ENCODE measurements at places on chromosomes 2 and 18.

DNA sequence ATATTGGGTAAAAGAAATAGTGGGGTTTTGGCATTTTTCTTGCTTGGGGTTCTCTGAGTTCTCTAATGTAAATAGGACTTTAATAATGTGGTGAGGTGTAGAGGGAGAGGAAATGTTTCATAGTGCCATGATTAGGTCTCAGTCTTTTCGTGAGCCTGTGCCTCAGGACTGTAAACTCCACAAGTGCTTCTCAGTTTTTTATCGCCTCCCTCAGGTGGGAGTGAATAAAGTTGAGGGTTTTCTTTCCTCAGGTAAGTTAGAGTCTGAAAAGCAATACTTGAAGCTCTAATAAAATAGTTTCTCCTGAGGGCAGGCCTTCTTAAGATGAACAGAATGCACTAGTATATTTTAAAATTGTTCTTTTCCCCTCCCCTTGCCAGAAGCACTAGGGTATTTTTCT is 243.1 kb upstream of the SETBP1 start:
- no peak for DNase-seq

DNA sequence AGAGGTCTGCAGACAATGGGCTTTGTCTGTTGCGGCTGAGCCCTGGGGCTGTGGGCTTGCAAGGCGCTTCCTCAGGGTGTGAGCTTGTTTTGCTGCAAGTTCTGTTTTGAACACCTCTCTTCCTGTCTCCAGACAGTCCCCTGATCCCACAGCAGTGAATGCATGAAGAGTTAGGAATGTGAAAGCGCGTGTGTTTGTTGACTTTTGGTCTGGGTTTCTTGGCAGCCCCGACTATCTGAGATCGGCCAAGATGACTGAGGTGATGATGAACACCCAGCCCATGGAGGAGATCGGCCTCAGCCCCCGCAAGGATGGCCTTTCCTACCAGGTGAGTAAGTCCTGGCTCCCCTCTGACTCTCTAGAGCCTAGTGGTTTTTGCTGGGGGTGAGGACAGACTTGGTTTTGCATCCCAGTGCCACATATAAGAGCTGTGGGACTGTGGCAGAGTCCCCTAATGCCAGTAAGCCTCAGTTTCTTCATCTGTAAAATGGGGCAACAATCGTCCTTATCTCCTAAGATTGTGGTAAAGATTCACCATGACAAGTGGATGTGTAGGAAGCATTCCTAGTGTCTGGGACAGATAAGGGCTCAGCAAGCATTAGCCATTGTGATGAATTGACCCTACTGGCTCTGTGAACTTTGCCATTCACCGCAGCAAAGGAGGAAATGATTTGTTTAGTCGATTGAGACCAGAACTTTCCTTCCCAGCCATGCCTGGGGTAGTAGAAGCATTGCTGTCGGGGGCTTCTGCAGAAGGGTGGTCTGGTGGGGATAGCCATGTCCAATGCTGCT is 3.0 kb downstream of the LBH start:
- no peak for DNase-seq

GRCh38 chr2:39265315-39265714 is 21.5 kb upstream of the CDKL4 start:
- DNase-seq = no peak

DNA sequence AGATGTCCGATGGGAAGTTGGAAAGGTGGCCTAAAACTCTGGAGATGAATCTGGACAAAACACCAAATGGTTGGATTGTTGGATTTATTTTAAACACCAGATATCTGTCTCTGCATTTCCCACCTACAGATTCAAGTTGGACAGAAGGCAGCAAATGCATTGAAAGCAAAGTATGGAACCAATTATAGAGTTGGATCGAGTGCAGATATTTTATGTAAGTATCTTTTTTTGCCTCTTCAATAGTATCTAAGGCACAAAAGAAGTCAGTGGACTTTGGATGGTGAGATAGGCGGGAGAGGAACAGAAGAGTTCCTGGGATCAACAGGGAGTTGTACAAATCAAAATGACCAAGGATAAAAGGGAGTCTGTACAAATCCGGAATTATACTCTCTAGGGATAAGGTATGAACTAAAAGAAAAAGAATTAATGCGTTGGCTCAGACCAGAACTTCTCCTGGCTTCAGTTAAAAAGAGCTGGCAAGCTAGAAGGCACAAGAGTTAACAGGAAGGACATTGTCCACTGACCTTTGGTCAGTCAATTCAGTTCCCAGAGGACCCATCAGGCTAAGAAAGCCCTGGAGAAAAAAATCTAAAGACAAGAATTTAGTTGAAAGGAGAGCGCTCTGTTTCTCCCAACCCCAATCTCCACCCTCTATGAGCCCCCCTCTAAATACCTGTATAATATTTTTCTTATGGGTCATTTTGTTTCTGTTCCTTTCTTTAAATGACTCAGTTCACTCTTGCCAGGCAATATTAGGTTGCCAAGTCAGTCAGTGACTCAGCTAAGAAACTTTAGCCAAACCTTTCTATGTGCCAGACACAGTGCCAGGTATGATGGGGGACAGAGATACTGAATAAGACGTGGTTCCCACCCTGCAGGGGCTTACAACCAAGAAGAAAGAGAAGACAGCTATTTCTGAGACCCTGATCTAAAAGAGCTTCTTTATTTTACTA is 29.1 kb downstream of the CPO start:
- DNase-seq = no peak

GRCh38 chr2:166458674-166459073 is 35.4 kb downstream of the SCN7A start:
- no peak for DNase-seq

DNA sequence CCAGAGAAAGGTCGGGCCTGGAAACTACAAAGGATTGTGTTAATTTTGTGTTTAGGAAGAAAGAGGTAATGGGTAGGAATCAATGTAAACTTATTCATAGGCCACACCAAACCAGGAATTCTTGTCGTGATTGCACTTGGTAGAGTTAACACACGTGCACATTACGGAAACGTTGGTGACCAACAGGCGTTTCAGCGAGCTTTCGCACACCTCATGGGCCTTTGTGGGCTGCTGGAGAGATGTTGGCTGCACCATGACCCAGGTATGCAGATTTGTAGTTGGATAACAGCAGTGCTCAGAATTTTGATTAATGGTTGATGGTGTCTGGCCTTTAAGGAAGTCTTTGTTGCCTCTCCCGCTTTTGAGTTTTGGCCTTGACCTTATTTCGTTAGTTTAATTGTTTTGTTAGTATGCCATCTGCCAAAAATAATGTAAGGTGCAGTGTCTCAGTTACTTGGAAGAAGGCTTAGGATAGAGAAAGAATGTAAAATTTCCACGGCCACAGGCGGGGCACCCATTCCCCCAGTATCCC is 1.9 kb downstream of the ZNF236 start:
- DNase-seq = no peak

- no peak for DNase-seq
These were observed 124.1 kb upstream of the LGALSL start for GRCh38 chr2:64329848-64330247.

GRCh38 chr2:209600341-209601171 is 171.1 kb upstream of the UNC80 start:
- no peak for DNase-seq

DNA sequence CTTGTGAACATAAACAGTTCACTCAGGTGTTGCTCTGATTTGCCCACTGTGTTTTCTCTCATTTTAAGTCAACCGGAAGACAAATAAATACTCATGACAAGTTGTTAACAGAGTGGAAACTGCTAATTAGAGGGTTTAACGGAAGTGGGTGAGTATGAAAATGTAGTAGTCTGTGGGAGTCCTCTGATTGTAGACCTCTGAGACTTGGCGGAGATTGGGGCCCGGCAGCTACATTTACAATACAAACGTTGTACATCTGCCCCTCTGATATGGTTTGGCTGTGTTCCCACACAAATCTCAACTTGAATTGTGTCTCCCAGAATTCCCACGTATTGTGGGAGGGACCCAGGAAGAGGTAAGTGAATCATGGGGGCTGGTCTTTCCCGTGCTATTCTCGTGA is 107.3 kb upstream of the FAM98A start:
- no peak for DNase-seq

DNA sequence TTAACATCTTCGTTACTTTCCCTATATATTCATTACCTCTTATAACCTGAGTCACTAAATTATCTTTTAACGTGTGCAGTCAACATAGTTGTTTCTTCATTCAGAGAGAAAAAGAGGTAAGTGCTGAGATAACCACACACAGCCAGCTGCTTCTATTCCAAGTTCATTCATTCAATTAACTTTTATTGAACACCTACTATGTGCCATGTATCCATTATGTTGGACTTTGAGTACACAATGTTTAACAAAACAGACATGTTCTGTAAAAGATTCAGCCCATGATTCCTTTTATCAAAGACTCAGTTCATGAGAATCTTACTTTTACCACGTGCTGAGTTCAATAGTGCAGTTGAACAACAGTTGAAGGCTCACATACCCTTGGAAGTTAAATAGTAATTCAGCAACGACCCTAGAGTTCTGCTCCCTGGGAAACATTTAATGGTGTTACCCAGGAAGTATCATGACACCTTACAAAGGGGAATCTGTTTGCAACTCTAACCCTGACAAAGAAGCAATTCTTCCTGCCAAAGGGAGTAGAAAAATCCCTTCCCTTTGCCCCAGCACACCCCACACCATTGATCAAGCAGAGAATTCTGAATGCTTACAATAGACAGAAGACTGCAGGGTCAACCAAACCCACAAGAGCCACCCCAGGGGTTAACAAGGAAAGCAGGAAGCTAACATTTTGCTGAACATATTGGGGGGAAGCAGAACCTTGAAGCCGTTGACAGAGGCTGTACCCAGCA is 595.8 kb downstream of the STK39 start:
- DNase-seq = no peak

DNA sequence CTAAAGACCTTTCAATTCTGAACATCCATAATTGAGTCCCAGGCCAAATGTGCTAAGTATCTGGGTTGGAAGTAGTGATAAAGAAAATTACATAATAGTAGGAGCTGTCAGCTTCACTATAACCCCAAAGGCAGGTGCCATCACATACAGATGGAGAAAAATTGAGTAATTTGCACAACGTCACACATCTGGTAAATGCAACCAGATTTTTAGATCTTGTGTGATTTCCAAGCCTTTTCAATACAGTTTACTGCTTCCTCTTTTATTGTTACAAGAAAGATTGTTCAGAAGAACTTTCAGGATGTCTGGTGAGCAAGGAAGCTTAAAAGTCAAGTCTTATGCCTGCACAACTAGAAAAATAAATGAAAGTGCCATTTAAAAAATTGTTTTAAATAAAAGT is 62.3 kb downstream of the UBE2E3 start:
- no peak for DNase-seq

- no peak for DNase-seq
These were observed 250.3 kb upstream of the TCF4 start for GRCh38 chr18:55838319-55838718.

All from natural killer cell treated with Interleukin-12 subunit alpha and Interleukin-12 subunit beta and Interleukin-15 and Interleukin-18, amount 100 ng/mL, for 72 hours (primary cell).